ENCODE measurements at places on chromosomes 7 and 10.

- DNase-seq: peak; percentile 35
Measured at GRCh38 chr10:11509036-11509435, 102.4 kb downstream of the USP6NL start.

GRCh38 chr10:71079761-71080380 lies 132.5 kb upstream of the UNC5B start:
- DNase-seq: no peak

- DNase-seq: no peak
Measured at GRCh38 chr10:77212632-77213031, 425.0 kb downstream of the KCNMA1 start.

DNA sequence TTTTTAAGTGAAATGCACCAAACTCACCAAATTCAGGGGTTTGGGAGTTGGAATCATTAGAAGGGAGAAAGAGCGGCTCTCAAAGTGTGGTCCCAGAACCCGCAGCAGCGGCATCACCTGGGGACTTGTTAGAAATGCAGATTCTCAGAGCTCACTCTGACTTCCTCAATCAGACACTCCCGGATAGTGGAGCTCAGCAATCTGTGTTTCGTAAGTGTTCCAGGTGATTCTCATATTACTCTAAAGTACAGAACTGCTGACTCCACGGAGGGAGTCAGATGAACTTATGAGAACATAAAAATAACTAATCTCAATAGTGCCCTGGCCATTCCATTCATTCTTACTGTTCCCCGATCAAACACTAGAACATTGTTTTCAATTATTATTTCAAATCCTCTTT lies 358.7 kb upstream of the MYO3A start:
- no peak for DNase-seq

GRCh38 chr10:89916468-89917215 lies 215.3 kb downstream of the KIF20B start:
- DNase-seq: no peak

DNA sequence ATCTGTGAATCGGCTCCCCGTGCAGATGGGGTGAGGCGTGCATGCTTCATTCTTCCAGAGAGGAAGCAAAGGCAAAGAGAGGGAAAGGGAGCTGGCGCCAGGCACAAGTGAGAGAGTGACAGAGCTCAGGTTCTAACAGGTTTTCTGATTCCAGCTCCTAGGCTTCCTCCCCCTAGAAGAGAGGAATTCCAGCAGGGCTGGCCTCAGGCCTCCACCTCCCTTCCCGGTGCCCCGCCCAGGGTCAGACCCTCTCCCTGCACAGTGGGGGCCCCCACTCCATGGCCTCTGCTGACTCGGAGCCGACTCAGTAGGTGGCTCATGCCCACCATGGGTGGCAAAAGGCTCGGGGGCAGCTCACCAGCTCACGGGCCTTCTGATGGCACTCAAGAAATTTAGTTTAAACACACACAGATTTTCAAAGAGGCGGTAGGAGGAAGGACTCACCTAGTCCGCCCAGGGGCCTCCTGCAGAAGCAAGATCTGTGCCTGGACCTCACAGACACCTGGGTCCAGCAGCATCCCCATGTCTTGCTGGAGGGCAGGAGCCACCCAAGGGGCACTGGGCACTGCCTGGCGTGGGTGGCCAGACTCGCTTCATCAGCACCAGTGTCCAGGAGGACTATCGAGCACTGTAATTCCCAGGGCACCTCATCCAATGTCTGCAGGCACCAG lies 183.5 kb downstream of the MAD1L1 start:
- DNase-seq: no peak

DNA sequence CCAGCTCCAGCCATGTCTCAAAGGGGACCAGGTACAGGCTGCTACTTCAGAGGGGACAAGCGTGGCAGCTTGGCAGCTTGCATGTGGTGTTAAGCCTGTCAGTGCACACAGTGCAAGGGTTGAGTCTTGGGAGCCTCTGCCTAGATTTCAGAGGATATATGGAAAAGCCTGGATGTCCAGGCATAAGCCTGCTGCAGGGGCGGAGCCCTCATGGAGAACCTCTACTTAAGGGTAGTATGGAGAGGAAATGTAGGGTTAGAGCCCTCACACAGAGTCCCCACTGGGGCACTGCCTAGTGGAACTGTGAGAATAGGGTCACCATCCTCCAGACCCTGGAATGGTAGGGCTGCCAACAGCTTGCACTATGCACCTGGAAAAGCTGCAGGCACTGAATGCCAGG lies 7.7 kb upstream of the NT5C3A start:
- DNase-seq: no peak

DNA sequence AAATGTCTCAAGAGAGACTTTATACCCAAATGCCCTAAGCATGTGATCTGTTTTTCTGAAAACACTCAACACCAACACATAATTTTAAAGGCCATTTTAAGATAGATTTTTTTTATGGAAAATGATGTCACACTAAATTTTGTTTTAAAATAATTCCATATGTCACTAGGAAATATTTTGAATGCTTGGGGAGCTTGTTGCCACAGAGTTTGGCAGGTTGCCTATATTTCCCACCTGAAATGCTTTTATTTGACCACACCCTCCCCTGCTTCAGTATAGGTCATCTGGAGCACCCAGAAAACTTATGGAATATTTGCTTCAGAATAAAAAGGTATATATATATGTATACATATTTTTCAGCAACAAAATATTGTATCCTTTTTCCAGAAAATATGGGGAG lies 180.0 kb upstream of the ANK3 start:
- DNase-seq: no peak

GRCh38 chr7:16880554-16880953 lies 1.2 kb downstream of the AGR3 start:
- DNase-seq: no peak

- no peak for DNase-seq
Measured at GRCh38 chr7:17126413-17127268, 171.8 kb upstream of the AHR start.

GRCh38 chr7:4163565-4164203 lies 518.4 kb upstream of the FOXK1 start:
- DNase-seq: no peak

DNA sequence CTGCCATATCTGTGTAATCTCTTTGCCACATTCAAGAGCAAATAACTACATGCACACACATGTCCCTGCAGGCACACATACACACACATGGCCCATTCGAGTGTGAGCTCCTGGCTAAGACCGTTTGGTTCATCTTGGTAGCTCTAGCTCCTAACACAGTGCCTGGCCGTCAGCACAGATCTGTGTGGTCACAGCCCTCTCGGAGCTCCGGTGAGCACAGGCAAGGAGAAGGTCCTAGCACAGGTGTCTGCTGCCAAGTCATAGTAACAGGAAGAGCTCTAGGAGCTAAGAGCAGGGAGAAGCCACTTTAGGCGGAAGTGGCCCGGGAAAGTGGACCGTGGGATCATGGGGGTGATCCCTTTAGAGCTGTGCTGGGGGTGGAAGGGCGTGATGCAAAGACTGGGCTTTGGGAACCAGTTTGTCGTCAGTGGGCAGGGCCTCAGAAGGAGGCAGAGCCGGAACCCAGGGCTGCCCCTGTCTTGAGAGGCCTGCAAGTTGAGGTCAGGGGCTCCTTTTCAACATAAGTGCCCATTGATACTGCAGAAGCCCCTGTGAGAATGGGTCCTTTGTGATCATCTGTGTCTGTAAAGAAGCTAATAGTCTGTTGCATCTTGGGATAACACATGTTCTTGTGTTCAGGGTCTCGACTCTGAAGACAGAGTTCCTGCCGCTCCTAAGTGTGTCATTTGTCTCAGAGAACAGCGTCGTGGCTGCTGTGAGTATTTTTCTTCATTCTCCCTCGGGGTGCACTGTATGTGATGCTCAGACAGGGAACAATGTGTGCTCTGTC lies 16.6 kb upstream of the ARPC1B start:
- DNase-seq: no peak

DNA sequence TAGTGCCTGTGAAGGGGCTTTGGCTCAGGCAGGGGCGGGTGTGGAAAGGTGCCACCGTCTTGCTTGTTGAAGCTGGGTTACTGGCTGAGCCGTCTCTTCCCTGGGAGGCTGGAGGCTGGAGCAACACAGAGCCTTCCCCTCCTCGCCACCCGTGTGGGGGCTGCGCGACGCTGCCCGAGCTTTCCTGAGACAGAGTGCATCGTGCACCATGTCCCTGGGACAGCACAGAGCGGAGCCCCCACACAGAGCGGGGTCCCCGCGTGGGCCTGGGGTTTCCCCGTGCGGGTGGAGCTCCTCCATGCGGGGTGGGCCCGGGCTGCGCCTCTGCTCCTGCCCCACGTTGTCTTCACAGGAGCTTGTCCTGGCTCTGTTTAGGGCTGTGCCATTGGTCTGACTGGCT lies 69.9 kb downstream of the INPP5A start:
- DNase-seq: no peak

DNA sequence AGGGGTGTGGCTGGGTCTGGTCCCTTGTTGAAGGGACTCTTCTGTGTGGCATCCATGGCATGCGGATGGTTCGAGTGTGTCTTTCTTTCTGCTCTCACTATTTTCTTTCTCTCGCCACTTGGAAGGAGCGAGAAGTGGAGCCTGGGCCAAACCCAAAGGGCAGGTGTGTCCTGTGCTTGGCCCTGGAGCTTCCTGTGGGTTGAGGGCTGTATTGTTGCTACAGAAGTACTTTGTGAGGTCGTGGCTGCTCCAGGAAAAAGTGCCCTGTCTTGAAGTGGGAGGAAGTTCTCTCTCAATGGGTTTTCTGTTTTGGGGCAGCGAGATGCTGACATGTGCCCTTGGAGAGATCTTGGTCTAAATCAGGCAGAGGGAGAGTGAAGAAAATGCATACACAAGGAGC lies 72.0 kb downstream of the DOCK1 start:
- no peak for DNase-seq

- no peak for DNase-seq
Measured at GRCh38 chr7:31101544-31101943, 49.4 kb downstream of the ADCYAP1R1 start.

GRCh38 chr10:122530177-122530576 lies 30.4 kb upstream of the DMBT1 start:
- no peak for DNase-seq

DNA sequence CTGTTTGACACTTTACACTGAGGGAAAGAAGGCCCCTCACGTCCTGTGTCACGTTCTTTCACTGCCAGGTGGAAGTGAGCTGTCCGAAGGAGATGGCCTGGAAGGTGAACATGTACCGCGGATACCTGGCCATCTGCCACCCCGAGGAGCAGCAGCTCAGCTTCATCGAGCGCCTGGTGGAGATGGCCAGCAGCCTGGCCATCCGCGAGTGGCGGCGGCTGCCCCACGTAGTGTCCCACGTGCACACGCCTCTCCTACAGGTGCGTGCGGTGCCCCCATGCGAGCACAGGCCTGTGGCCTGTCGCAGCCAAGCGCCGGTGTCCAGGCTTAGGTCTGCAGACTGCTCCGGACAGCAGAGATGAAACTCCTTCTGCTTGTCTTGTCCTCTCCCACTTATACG lies 103.4 kb downstream of the TRRAP start:
- no peak for DNase-seq

DNA sequence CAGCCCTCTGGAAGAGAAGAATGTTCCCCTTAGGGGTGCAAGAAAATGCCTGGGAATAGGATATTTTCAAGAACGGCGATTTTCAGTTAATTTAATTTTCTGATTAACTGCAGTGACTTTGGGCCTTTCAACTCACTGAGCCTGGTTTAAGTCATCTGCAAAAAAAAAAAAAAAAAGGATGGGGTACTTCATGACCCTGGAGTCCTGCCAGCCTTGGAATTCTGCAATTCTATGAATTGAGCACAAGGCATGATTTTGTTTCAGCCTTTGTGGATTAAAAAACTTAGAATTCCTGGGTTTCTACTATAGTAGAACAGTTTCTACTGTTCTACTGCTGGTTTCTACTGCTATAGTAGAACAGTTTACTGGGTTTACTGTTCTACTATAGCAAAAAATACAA lies 58.3 kb upstream of the CALD1 start:
- DNase-seq: no peak

DNA sequence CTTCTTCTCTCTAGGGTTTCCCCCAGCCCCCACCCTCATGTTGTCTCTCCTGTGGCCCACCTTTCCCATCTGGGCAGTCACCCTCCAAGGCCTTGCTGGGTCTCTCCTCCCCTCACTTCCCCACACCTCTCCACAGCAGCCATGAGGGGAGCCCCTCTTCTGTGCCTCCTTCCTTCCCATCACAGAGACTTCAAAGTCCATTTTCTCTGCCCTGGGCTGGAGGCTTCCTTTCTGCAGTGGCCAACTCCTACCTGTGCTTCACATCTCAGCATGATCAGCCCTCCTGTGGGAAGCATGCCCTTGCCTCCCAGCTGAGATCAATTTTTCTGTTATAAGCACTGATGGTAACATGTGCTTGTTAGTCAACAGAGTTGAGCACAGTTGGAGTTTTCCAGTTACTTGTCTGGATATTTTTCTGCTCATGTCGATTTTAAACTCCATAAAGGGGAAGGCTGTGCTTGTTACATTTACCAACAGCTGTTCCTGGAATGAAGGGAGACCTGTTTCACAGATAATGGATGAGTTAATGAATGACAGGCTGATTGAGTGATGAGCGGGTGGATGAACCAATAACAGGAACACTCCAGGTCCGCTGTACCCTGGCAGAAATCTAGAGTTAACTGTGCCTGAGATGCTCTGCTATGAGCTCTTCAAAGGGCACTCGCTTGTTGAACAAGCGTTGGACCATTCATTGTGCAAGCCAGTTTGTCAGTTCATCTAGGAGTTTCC lies 71.4 kb upstream of the PRSS58 start:
- DNase-seq: no peak

- DNase-seq: no peak
Measured at GRCh38 chr10:50533296-50533695, 90.5 kb downstream of the SGMS1 start.

DNA sequence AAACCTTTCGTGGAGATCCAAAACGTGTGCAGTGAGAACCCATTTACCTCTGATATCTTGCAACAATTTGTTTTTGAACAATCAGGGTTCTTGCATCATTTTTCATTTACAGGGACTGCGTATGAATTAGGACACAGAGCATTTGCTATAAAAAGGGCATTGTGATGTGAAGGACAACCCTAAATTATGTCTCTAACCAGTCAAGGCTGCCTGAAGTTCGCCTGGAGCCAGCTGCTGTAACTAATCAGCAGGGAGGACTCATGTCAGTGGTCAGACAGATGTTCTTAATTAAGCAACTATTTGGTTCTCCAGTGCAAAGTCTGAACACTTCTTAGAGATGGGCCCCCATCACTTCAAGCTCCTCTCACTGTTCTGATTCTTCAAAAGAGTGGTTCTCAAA lies 674.8 kb downstream of the KCNMA1 start:
- DNase-seq: no peak

DNA sequence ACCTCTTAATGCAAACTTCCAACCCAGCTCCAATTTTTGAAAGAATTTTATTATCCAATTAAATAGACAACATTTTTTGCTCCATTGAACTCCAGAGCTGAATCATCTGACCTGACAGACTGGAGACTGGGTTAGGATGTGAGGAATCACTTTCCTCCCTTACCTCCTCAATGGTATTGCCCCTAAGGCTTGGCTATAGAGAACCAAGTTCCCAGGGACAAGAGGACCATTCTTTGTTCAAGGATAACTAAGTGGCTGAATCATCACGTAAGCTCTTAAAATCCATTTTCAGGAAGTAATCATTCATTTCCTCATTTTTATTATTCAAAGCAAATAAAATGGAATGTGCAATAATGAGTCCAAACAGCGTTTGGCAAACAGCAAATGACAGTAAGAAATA lies 335.1 kb downstream of the GATA3 start:
- no peak for DNase-seq

- no peak for DNase-seq
Measured at GRCh38 chr7:57653262-57653830, 203.4 kb downstream of the ZNF716 start.
